Bronchial smooth muscle cell (primary cell): ENCODE measurements at places on chromosomes 1 and 21. TPM values are rescaled to one million over a fixed set of nuclear protein-coding genes. Genes with fewer than 3 reads are reported as not detected.

TMCO1 gene
- total RNA-seq, result 41.7 and 60.4 TPM in 2 replicates

KCNJ9 gene
- total RNA-seq, result under 0.01 and 0.09 TPM in 2 replicates

UTS2 gene
- total RNA-seq, result 0.95 TPM in 1 of 2 replicates, not detected in the other

SLC44A5 gene
- total RNA-seq, result 0.09 and 0.16 TPM in 2 replicates

NBPF9 gene
- total RNA-seq, result 14.8 and 16.1 TPM in 2 replicates

B4GALT3 gene
- 9.9 and 11.3 TPM in 2 replicates for total RNA-seq

C1orf87 gene
- not detected in 2 replicates for total RNA-seq

SYT6 gene
- not detected in 2 replicates for total RNA-seq

OR2T2 gene
- not detected in 2 replicates for total RNA-seq

HSPA6 gene
- 4.4 and 8.4 TPM in 2 replicates for total RNA-seq

SZT2 gene
- 18.3 and 23.3 TPM in 2 replicates for total RNA-seq

BGLAP gene
- total RNA-seq, result 0.16 and 0.26 TPM in 2 replicates

PRELP gene
- total RNA-seq, result under 0.01 and 1.1 TPM in 2 replicates

B3GALT2 gene
- total RNA-seq, result 0.32 TPM in 1 of 2 replicates, not detected in the other

AMY2B gene
- total RNA-seq, result 4.7 and 10.0 TPM in 2 replicates

TNFRSF18 gene
- total RNA-seq, result 0.34 and 0.79 TPM in 2 replicates

UBE2U gene
- total RNA-seq, result not detected in 2 replicates

LDLRAD1 gene
- total RNA-seq, result not detected in 2 replicates

PTGS2 gene
- 2.2 and 4.1 TPM in 2 replicates for total RNA-seq

SPATA45 gene
- total RNA-seq, result not detected in 2 replicates

ZNF691 gene
- total RNA-seq, result 8.2 and 10.6 TPM in 2 replicates

SEC16B gene
- total RNA-seq, result 2.7 and 4.1 TPM in 2 replicates

BMP8B gene
- under 0.01 TPM in 1 of 2 replicates, not detected in the other for total RNA-seq

F13B gene
- total RNA-seq, result not detected in 2 replicates

PGBD5 gene
- 0.69 and 2.2 TPM in 2 replicates for total RNA-seq

CTSE gene
- not detected in 2 replicates for total RNA-seq

CCDC27 gene
- not detected in 2 replicates for total RNA-seq

FCRL5 gene
- not detected in 2 replicates for total RNA-seq

DCDC2B gene
- total RNA-seq, result not detected in 2 replicates
